ENCODE measurements at places on chromosomes 4 and X.

DNA sequence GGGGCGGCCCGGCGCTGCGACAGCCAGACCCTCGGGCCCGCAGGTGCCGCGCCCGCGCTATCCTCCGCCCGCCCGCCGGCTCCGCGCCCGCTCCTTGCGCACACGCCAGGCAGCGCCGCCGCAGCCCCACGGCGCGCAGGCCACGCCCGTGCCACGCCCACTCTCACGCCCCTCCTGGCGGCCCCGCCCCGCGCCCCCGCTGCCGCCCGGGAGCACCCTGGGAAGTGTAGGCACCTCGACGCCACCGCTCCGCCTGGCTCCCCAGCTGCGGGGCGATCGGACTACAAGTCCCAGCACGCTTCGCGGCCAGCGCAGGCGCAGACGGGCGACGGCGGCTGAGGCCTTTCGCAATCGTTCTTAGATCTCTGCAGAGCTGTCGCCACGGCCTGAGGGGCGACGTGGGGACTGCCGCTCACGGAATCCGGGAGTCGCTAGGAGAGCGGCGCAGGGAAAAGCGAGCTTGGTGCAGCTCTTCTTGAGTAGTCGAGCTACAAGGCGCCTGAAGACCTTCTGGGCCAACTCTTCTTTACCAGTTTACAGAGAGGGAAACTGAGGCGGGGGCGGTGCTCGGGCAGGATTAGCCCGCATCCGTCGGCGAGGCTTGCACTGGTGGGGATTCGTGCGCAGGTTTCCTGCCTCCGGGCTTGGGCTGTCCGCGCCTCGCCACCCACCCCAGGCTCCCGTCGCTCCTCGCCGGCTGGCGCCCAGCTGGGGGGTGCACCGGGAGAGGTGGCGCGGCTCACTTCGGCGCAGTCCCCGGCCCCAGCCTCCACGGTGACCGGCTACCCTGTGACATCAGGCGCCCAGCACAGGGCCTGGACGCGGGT lies at the start of gene ABLIM2:
Gene ABLIM2, minus strand, starts transcription at position 104 of the 827 bp plus-strand sequence. CDS start 124 bp downstream, outside the sequence.
- DNase-seq, result peak; percentile 99

GRCh38 chr4:124810827-124811226 lies 98.3 kb upstream of the ANKRD50 start:
- peak; percentile 21 for DNase-seq

DNA sequence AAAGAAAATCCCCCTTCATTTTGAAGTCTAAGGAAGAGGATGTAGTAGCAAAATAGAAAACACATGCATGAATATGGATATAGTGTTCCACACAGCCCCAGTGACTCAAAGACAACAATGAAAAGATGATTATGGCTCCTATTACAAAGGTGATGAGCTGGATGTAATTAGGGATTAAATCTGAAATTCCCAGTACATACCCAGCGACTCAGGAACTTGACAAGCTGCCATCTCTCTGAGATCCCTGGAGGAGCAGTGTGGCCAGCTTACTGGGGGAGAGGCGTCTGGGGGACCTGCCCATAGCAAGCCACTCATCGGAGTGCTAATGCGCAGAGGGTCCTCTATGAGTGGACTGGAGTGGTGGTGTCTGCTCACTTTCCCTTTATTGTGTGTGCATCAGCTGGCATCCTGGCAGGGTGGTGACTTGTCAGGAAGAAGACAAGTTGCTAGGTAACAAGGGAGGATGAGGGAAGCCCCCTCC lies 42.7 kb upstream of the MGST2 start:
- DNase-seq, result no peak

DNA sequence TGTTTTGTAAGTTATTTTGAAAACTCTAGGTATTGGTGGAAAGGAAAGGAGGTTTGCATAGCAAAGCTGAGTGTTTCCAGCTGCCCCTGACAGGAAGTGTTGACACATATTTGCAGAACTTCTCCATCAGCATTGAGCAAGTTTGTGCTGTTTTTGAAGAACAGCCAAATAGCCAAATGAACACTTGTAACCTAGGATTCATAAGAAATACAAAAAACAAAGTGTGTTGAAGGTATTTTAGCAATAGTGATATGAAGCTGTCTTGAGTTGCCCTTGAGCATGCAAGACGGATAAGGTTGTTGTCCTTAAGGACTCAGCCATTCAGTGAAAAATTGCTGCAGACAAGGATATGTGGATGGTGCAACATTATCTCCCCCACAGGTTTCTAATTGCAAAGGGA lies 68.3 kb upstream of the PGM2 start:
- DNase-seq, result peak; percentile 23

GRCh38 chrX:31929366-31929765 lies 857.5 kb upstream of the FTHL17 start:
- no peak for DNase-seq

DNA sequence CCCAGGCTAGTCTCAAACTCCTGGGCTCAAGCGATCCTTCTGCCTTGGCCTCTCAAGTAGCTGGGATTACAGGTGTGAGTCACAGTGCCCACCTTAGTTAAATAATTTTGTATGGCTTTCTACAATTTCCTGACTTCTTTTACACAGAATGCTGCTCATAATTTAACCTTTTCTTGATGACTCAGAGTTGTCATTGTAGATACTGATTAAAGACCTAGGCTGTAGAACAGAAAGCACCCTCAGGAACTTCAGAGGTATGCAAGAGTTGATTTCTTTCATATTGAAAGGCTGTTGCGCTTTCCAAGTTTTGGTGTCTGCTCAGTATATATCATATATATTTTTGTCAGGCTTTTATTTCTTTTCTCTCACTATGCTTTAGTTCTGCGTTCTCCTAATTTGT lies 21.1 kb upstream of the GPR34 start:
- DNase-seq, result no peak

- no peak for DNase-seq
Observed at GRCh38 chr4:56326363-56326762, 60.9 kb downstream of the AASDH start.

DNA sequence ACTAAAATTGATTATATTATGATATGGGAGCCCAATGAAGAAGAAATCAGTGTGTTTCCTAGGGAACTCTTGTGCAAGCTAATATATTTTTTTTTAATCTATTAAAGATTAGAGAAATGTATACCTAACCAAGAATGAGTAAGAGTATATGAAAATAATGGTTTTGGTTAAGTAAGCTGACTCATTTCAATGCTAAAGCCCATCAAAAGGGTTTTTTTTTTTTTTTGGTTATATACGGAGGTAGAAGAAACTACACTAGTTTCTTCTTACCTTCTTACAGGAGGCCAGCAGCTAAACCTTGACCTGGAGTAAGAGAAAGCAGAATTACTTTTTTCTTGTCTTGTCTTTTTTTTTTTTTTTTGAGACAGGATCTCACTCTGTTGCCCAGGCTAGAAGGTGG lies 27.5 kb downstream of the RUFY3 start:
- DNase-seq, result no peak

DNA sequence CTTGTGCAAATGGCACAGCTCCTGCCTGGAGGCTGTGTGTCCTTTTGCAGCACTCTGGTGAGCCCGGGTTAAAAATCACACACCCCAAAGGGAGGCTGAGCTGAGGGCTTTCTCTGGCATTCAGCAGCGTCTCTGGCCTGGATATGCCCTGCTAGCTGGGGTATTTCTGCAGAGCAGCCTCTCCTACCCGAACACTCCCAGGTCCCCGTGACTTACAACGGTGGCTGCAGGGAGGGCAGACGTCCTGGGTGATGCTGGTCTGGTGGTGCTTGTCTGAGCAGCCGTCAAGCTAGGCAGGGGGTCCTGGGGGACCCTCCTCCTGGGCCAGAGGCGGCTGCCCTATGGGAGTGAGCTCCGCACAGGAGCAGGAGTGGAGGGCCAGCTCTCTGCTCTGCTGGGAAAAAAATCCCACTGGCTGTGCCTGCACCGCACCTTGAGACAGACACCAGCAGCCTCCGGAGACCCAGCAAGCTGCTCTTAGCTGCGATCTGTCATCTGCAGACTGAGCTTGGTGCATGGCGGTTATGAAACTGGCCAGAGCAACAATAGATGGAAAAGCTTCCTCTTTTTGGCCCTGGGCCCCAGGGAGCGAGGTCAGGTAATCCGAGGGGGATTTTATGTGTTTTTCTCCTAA lies 41.3 kb upstream of the ASMTL start:
- DNase-seq, result no peak

DNA sequence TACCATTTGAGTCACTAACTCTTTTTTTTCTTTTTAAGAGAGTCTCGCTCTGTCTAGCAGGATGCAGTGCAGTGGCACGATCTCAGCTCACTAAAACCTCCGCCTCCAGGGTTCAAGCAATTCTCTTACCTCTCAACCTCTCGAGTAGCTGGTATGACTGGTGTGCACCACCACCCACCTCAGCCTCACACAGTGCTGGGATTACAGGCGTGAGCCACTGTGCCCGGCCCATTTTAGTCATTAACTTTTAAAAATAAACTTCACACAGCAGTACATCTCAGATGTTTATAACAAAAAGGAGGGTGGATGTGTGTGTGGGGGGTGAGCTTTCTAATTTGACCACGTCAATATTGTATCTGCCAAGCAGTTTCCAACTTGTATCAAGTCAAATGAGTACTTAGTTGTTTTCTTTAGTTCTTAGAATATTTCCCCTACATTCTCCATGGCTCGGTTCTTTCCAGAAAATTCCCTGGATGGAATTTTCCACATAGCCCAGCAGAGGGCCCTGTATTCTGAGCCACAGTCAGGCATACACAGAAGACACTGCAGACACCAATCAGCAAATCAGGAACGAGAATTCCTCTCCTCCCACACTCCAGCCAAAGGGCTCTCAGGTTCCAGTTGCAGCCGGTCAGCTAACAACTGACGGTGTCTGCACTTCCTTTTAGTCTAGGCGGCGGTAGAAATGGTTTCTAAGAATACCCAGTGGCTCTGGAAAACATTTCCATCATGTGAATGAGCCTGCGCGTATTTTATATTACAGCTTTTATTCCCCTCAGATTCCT lies 20.1 kb upstream of the ARAF start:
- DNase-seq, result peak; percentile 91

- no peak for DNase-seq
Observed at GRCh38 chr4:87232216-87232615, 11.8 kb upstream of the KLHL8 start.

GRCh38 chrX:47611926-47612325 lies 7.7 kb downstream of the SYN1 start:
- DNase-seq, result no peak

DNA sequence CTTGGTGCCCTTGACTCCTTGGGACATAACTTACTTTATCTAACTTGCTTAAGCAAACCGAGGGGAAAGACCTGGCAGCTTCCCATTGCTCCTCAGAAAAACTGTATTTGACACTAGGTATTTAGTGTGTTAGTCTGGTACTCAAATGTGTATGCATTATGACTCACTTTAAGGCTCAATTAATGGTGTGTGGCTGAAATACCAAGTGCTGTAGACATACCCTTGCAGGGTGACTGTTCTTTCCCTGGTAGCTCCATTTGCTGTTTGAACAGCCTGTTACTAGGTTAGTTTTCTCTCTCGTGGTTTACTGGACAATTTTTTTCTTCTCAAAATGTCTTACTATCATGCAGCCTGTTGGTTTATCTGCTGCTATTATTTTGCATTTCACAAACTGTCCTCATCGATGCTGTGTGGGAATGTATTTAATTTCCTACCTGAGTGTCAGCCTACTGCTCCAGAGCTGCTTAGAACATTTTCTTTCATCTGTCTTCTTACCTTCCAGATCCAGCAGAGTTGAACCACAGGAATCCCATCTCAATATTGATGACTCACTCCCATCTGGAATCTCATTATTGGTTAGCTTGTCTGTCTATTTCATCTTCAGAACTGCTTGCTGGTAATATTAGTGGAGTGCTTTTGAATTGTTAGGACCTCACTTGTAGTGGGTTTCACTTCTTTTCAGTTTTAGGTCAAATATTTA lies 158.0 kb upstream of the FAT1 start:
- DNase-seq, result peak; percentile 82

DNA sequence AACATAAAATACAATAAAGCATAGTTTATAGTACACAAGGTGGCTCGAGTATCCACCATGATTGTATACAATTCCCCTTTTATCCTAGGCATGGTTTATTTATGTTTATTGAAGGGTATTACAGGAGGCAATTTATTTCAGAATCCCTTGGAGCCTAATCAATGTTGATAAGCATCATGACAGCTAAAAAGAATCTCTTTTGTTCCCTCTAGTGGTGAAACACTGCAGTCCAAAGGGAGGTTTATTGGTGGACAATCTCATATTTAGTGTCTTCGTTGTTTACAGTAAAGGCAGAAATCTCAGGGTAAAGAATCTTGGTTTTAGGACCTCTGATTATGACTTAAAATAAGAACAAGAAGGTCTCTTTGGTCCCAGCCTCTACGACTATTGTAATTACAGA lies 1712.5 kb downstream of the C4orf33 start:
- peak; percentile 13 for DNase-seq

- peak; percentile 76 for DNase-seq
Observed at GRCh38 chr4:30714408-30715031, 5.6 kb upstream of the PCDH7 start.

- no peak for DNase-seq
Observed at GRCh38 chr4:168849030-168849675, 160.9 kb downstream of the CBR4 start.

DNA sequence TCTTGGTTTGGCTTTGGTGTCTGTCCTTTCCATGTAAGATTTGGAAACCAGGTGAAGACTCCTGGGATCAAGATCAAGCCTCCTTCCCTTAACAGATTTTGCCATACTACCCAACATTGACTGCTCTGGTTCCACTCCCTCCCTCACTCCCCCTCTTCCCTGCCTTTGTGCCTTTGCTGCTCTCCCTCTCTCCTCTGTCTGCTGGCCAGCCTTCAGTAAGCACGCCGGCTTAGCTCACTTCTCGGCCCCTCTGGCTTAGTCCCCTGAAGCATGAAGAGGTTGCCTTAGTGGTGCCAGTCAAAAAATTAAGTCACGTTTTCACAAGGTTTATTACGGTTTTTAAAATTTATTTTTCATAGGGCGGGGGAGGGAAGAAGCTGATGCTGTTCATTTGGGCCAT lies 6.0 kb downstream of the GRIA3 start:
- no peak for DNase-seq

DNA sequence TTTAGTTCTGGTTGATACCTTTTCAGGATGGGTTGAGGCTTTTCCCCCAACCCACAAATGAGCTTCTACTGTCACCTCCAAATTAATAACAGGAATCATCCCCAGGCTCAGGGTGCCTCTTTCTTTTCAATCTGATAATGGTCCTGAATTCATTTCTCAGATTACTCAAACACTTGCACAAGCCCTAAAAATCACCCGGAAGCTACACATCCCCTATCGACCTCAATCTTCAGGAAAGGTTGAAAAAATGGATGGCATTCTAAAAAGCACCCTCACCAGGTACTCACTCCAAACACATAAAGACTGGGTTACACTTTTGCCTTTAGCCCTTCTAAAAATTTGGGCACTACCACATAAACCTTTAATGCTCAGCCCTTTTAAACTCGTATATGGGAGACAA lies 79.9 kb downstream of the COQ2 start:
- no peak for DNase-seq

DNA sequence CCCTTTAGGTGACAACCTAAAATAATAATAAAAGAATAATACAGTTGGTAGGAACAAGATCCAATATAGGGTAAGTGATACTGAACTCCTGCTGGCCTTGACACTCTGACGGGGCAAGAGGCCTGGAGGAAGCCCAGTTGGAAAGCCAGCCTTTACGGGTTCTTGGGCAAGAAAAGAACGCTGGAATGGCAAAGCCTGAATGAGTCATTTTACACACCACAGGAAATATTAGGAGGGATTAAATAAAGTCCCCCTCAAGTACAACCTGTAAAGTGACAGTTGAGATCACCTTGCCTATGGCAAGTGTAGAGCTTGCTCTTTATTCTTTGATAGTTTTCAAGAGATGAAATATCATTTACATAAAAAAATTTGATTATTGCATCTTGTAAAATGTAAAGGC lies 244.5 kb upstream of the TLL1 start:
- DNase-seq, result no peak

- peak; percentile 35 for DNase-seq
Observed at GRCh38 chr4:107261241-107261874, 225.2 kb upstream of the DKK2 start.

- DNase-seq, result no peak
Observed at GRCh38 chr4:20264688-20265087, 13.0 kb downstream of the SLIT2 start.

All from astrocyte of the hippocampus (primary cell).